Sigmoid colon (tissue), 7 donors: ENCODE measurements at places on chromosomes 1 and 21. TPM values are rescaled to one million over a fixed set of nuclear protein-coding genes. Genes with fewer than 3 reads are reported as not detected.
A peak's percentile ranks its signal among the peaks of the same experiment; 100 is the strongest.

Gene LYPD8
- total RNA-seq = not detected

Gene PROK1
- total RNA-seq = not detected

- no peak overlapping the region for H3K27ac ChIP-seq
- DNase-seq = no peak
- no peaks in the 10 kb centered on the region for H3K4me1 ChIP-seq
- H3K27me3 ChIP-seq = no peaks in the 10 kb centered on the region
- H3K36me3 ChIP-seq = no peaks in the 10 kb centered on the region
Measured at GRCh38 chr1:119687434-119688079, 24.2 kb upstream of the PHGDH start.

- peaks cover 44% of the 10 kb centered on the region for H3K36me3 ChIP-seq
- no peak for DNase-seq
- H3K4me3 ChIP-seq = no peak overlapping the region
- no peak overlapping the region for H3K27ac ChIP-seq
- H3K4me1 ChIP-seq = no peaks in the 10 kb centered on the region
Measured at GRCh38 chr1:182889997-182890396, 50.9 kb downstream of the DHX9 start.

Gene ATP1A4
- 3.0 TPM for total RNA-seq

- H3K27me3 ChIP-seq = no peaks in the 10 kb centered on the region
- no peaks in the 10 kb centered on the region for H3K36me3 ChIP-seq
- H3K4me1 ChIP-seq = no peaks in the 10 kb centered on the region
- DNase-seq = no peak
- H3K27ac ChIP-seq = peak overlapping the region; percentile 39
Measured at GRCh38 chr1:164628772-164629171, 69.8 kb downstream of the PBX1 start.

GRCh38 chr1:27811741-27812500 lies 18.7 kb upstream of the PPP1R8 start:
- DNase-seq = no peak
- no peaks in the 10 kb centered on the region for H3K4me1 ChIP-seq
- no peaks in the 10 kb centered on the region for H3K36me3 ChIP-seq
- no peak overlapping the region for H3K27ac ChIP-seq

DNA sequence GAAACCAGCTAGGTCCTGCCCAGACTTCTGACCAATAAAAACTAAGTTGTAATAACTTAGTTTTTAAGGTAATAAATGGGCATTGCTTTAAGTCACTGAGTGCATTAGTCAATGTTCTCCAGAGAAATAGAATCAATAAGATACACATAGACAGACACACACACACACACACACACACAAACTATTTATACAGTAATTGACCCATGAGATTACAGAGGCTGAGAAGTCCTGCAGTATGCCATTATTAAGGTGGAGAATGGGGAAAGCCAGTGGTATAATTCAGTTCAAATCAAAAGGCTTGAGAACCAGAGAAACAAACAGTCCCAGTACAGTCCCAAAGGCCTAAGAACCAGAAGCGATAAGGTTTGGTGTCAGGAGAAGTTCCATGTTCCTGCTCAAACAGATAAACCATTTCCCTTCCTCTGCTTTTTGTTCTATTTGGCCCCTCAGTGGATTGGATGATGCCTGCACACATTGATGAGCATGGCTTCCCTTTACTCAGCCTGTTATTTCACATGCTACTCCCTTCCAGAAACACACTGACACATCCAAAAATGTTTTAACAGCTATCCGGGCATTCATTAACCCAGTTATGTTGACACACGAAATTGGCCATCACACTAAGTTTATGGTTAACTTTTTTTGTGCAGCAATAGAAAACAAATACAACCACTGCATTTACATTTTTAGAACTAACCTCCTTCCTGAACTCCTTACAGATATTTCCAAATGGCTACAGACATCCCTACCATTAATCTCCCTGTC lies 828.2 kb upstream of the NCAM2 start:
- H3K27me3 ChIP-seq = no peaks in the 10 kb centered on the region
- H3K27ac ChIP-seq = no peak overlapping the region
- H3K4me3 ChIP-seq = no peak overlapping the region
- DNase-seq = no peak
- H3K4me1 ChIP-seq = no peaks in the 10 kb centered on the region

Gene TPTE
- total RNA-seq = not detected

DNA sequence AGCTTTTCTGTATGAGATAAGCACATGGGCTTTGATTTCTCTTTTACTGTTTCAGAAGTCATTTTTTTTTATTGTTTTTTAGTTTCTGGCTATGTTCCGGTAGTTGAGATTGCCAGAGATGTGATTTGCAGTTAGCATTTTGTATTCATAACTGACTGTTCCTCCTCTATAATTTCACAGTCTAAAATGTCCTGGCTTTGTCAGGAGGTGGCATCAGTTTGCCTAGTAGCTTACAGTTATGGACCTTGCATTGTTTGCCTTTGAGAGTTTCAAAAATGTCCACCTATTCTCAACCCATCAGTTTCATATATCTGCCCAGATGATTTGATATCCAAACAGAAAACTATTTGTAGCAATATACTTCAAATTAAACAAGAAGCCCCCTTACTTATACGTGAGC lies 39.5 kb upstream of the ST6GALNAC3 start:
- H3K27me3 ChIP-seq = no peaks in the 10 kb centered on the region
- H3K36me3 ChIP-seq = no peaks in the 10 kb centered on the region
- H3K4me3 ChIP-seq = no peak overlapping the region
- H3K27ac ChIP-seq = no peak overlapping the region
- H3K4me1 ChIP-seq = no peaks in the 10 kb centered on the region

- H3K4me3 ChIP-seq = no peak overlapping the region
- no peak overlapping the region for H3K27ac ChIP-seq
- no peaks in the 10 kb centered on the region for H3K36me3 ChIP-seq
Measured at GRCh38 chr1:223682502-223682901, 17.0 kb upstream of the CAPN8 start.

DNA sequence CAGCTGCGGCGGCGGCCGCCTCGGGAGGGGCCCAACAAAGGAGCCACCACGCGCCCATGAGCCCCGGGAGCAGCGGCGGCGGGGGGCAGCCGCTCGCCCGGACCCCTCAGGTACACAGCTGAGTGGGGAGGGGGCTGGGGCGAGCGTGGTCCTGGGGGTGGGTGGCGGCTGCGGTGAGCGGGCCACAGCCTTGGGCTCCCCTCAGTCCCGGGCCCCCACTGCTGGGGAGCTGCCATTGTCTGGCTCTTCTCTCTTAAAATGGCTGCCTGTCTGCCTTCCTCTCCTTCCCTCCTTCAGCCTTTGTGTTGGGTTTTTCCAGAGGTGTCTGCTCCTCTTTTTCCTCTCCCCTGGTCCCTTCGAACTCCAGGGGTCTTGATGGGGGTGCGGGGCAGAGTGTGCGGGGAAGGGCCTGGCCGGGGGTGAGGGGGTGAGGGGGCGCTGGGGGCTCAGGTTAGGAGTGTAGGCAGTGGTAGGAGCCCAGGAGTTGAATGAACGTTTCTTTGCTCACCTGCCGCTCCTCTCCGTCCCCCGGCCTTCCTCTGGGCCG lies 1.7 kb downstream of the ARID1A start:
- DNase-seq = no peak
- peaks cover 7% of the 10 kb centered on the region for H3K4me1 ChIP-seq
- H3K4me3 ChIP-seq = peak overlapping the region; percentile 97
- H3K27me3 ChIP-seq = no peaks in the 10 kb centered on the region

DNA sequence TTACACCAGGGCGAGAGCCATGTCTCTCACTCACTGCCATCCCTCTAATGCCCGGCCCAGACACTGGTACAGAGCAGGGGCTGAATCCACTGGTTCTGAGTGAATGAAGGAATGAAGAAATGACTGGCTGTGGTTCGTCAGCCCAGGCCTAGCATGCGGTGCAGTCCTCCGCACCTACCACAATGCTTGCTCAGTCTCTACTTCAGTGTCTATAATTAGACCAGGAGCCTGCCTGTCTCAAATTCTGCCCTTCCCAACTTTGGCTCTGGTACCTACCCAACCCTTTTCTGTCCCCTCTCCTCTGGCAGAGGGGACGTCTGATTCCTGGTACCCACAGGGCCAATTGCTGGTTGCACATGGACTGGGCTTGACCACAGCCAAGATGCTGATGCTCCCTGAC lies 118.2 kb upstream of the GRIK3 start:
- no peak overlapping the region for H3K27ac ChIP-seq
- no peaks in the 10 kb centered on the region for H3K36me3 ChIP-seq
- H3K4me1 ChIP-seq = no peaks in the 10 kb centered on the region
- no peak for DNase-seq
